ENCODE measurements at places on chromosomes 13 and 19.

GRCh38 chr13:97944396-97945029, 9.0 kb upstream of the IPO5 start:
- no peak for DNase-seq

DNA sequence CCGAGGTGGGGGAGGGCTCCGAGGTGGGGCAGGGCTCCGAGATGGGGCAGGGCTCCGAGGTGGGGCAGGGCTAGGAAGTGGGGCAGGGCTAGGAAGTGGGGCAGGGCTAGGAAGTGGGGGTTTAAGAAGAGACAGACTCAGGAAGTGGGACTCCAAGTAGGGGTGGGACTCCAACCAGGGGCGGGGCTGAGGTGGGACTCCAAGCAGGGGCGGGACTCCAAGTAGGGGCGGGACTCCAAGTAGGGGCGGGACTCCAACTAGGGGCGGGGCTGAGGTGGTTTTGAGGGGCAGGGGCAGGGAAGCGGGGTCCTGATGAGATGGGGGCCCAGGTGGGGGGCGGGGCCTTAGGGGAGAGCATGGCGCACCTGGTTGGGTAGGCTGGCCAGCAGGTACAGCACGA, 13.6 kb downstream of the CFD start:
- DNase-seq: no peak

DNA sequence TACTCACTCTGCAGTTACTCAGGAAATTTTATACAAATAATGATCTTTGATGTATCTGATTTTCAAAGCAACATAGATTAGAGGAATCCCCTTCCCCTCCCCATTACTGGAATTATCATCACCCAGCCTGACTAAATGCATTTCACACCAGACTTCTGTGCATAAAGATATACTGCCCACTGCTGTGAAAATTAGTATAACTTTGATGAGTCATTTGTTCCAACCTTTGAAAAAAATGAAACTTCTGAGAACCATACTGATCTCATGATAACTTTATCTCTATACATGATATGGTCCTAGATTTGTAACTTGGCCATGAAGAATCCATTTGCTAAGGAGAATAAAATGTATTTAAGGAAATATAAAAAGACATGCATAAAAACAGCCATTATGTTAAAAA, 63.9 kb downstream of the GPC6 start:
- DNase-seq: no peak

DNA sequence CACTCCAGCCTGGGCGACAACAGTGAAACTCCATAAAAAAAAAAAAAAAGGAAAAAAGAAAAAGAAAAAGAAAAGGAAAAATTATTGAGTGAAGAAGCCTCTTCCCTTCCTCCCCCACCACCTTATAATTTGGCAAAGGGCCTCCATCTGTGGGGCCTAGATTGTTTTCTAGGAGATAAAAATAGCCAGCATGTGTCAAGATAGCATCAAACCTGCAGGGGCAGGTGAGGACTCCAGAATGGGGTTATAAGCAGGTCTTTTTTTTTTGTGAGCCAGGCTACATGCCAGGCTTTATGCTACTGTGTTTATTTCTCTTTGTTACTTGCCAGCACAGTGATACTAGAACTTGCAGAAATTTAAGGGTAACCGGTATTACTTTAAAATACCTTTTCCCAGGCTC, 11.7 kb upstream of the TRIM13 start:
- no peak for DNase-seq

DNA sequence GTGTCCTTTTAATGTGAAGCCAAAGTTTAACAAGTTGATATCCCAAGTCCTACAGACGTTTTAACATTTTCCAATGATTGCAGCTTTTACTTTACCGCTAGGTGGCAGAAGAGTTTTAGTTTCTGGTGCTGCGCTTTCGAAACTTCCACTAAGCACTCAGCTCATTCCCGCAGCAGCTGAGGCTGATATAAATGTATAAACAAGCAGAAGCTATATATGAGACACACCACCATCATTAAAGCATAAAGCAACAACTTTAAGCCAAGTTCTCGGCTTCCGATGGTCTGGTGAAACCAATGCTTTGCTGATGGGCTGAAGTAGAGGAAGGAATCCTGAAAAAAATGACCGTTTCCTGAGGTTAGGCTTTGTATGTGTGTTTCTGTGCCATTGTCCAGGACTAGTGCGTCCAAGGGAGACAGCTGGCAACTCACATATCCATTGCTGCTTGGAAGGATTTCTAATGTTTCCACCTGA, 753.9 kb downstream of the OLFM4 start:
- peak; percentile 26 for DNase-seq

DNA sequence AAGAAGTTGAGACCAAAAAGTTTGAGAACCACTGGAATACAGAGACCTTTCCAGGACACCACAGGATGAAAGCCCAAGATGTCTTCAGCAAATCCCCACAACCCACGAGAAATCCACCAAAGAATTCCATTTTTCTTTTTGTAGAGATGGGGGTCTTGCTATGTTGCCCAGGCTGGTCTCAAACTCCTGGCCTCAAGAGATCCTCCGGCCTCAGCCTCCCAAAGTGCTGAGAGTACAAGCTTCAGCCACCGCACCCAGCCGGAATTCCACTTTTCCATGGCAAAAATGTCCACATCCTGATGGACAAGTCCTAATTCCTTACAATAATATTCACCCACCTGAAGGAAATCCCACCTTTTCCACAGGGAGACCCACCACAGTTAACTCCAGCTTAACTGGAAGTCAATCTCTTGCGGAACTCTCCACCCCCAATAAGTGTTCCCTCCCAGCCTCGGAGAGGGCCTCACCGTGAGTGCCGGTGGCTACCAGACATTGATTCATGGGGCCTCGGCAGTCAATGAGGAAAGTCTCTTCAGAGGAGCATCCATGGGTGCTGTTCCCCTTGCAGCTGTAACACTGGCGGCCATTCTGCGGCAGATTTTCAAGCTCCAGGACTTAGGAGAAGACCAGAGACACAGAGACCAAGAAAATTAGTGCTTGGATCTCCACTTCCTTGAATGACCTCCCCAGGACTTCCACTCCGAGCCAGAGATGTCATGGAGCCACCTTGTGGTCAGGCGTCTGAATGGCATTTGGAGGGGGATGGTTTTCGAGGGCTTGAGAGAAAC, 12.3 kb upstream of the CADM4 start:
- DNase-seq: no peak

DNA sequence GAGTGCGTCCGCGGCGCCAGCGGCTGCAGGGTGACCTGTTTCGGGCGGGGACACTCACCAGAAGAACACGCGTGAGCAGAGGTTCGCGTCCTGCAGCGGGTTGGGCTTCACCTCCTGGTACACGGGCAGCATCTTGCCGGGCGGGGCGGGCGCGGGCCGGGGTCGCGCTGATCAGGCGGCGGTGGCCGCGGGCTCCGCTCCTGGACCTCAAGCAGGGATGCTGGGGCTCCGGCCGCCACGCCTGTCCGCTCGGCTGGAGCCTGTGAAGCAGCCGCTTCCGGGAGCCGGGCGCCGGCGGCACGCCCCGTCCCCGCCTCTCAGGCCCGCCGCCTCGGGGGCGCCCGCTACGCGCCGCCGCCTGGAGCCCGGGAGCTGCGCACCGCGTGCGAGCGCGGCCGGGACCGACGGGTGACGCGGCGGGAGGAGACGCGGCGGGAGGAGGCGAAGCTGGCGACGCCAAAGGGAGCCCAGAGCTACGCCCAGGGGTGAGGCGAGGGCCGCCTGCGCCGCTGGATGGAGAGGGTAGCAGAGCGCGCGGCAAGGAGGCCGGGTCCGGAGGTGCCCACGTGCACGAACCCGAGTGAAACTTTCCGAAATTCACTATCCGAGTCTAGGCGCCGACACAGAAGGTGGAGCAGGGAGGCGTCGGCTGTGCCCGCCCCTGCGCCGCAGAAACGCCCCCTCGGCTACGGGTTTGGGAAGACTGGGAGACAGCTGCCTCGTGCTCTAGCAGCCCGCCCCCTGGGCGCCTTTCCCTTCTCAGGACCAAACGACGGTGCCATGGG, at the start of gene ABCC4:
Gene ABCC4 (minus strand): TSS at position 269 of the 785 bp plus-strand sequence. CDS start 137 bp downstream, at position 132.
- no peak for DNase-seq

DNA sequence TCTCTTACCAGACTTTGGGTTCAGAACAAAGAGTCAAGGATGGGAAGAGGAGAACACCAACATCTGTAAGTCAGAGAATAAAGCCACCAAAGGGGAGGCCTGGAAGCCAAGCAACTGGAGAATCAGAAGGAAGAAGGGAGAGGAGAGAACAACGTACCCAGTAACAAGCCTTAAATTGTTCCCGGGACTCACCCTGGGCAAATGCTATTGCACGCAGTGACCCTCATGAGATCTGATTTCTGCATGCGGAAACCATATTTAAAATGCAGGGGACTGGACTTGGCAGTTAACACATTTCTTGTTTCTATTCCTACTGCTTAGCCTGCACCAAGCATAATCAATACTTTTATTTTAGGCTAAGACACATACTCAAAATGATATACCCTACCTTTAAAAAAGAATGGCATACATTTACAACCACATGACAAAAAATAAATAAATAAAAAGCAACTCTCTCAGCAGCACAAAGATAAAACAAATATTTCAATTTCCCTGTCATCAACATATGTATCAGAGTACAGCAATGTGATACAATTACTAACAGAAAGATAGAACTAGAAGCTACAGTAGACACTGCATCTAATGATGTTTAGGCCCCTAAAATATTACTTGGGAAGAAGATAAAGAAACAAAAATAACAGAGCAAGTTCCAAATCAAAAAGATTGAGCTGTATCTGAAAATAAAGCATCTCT, 414.6 kb downstream of the ITGBL1 start:
- no peak for DNase-seq

GRCh38 chr19:44741841-44742329, 6.6 kb upstream of the BCL3 start:
- peak; percentile 97 for DNase-seq

- DNase-seq: no peak
Observed at GRCh38 chr19:48739404-48740163, 826 bp downstream of the RASIP1 start.

DNA sequence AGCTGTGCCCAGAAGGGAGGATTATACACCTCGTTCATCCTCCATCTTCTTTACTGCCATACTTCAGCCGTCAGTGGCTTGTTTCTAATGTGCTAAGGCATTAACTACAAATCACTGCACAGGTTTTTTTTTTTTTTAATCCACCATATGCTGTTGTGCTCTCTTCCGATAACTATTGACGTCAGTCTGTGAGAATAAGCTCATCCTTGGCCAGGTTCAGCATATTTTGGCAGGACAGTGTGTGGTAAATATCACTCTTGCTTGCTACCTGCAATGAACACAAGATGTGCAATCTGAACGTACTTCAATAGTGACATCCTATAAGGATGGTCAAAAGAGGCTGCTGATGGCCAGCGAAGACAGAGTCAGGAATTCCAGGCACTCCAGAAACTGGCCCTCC, 2030.7 kb upstream of the PCDH20 start:
- DNase-seq: no peak

- no peak for DNase-seq
Observed at GRCh38 chr19:55369653-55370304, 484 bp downstream of the IL11 start.

DNA sequence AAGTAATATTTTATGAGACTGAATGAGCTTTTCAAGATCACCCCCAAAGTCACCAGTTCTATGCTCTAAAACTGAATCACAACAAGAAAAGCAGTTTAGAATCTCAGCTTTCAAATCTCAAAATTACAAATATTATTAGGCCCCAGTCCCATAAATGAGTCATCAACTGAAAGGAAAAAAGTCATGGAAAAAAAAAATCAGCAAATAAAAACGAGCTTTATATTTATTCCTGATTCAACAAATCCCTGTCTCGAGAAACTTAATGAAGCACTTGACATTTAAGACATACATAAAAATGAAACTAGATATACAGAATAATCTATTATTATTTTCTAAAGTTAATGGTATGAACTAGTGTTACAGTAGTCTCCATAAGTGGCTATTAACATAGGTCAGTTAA, 203.0 kb downstream of the DIAPH3 start:
- DNase-seq: no peak

DNA sequence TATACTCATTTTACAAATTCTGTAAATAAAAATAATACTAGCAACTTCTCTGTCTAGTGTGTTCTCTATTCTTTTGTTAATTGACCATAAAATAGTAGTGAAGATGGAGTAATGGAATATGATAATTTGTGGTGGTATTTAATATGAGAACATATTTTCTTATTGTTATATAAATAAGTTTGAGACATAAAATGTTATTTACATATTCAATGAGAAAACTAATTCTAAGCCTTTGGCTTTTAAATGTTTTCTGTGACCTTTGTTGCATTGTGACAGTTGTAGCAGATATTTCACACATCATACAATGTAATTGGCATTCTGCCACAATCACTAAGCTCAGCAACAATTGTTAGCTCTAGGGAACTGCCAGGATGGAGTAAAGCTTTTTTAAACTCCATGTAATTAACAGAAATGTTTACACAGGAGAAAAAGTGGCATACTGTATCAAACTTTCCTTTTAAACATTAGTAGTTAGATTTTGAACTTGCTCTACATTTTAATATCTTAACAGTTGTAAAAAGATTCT, 562.1 kb upstream of the PCDH9 start:
- no peak for DNase-seq

DNA sequence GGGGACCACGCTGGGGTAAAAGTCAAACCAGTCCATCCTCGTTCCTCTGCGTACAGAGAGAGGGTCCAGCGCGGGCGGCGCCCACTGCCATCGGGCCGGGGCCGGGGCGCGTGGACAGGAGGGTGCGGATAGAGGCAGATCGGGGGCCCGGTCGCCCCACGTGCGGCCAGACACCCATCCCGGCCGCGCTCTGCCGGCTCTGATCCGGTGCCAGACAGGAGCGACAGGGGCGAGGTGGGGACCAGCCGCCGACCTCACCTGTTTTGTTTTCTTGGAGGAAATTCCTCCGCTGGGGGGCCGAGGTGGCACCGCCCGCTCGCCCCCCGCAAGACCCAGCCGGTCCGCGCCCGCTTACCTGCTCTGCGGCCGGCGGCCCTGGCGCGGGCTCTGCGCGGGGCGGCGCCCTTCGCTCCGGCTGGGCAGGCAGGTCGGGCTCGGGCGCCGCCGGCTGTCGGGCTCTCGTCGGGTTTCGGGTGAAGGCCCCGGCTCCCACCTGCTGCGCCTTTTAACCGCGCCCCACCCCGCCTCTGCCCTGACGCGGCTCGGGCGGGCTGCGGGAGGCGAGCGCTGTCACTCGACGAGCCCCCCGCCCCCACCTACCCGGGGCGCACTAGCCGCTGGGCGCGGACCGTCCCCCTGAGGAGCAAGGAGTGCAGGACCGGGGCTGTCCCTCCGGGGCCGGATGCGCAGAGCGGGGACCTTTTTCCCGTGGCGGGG, at the start of gene GJB6:
Gene GJB6 (minus strand): TSS at position 481 of the 717 bp plus-strand sequence. CDS start 8,839 bp downstream, outside the sequence.
- no peak for DNase-seq
